WTC11 (cell line): ENCODE measurements at places on chromosomes 5 and 9. TPM values are rescaled to one million over a fixed set of nuclear protein-coding genes. Genes with fewer than 3 reads are reported as not detected.
A peak's percentile ranks its signal among the peaks of the same experiment; 100 is the strongest.

DNA sequence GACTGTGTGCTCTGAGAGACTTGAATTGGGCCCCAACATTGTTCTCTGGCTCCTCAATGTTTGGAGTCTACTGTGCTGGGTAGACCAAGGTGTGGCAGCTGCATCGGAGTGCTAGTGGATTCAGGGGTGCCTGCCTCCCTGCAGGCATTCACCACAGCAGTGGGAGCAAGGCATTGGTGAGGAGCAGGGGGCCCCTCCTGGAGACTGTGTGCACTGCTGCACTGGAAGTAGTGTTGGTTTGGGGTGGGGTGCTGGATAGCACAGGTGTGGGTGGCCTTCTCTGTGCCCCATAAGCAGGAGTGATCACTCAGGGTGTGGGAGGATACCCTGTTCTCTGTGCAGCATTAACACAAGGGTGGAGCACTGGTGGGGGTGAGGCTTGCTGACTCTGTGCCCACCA is 39.2 kb downstream of the INSL6 start:
- H3K4me1 ChIP-seq = no peaks in the 10 kb centered on the region
- no peaks in the 10 kb centered on the region; the same call in 1 of the 2 replicates for H3K27me3 ChIP-seq
- H3K4me3 ChIP-seq = no peak overlapping the region
- DNase-seq = no peak
- no peak overlapping the region for H3K27ac ChIP-seq
- H3K36me3 ChIP-seq = peaks cover 6% of the 10 kb centered on the region

Gene HAUS6
- 37.9 to 43.3 TPM (median 39.8 TPM) in 3 replicates for total RNA-seq

Gene STXBP1
- total RNA-seq = 37.1 to 45.6 TPM (median 40.3 TPM) in 3 replicates

DNA sequence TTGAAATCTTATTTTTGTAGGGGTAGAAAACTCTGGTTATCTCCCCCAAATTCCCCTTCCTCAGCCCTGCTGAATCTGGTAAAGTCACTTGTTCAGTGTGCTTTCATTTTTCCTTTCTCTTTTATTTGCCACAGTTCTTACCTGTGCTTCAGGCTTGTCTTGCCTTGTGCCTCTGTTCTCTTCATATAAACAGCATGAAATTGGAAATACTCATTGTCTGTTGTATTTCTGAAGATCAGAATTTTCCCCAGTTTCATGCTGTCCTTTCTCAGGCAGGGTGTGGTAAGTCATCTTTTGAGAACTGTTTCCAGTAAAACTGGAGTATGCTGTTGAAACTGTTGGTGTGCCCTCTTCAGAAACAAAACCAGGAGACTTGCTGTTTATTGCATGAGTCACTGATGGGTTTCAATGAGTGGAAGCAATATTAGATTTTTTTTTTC is 7.0 kb downstream of the PAM start:
- H3K27me3 ChIP-seq = no peaks in the 10 kb centered on the region
- H3K27ac ChIP-seq = peak overlapping the region; percentile 67
- H3K4me3 ChIP-seq = no peak overlapping the region
- peaks cover 51% of the 10 kb centered on the region for H3K4me1 ChIP-seq

DNA sequence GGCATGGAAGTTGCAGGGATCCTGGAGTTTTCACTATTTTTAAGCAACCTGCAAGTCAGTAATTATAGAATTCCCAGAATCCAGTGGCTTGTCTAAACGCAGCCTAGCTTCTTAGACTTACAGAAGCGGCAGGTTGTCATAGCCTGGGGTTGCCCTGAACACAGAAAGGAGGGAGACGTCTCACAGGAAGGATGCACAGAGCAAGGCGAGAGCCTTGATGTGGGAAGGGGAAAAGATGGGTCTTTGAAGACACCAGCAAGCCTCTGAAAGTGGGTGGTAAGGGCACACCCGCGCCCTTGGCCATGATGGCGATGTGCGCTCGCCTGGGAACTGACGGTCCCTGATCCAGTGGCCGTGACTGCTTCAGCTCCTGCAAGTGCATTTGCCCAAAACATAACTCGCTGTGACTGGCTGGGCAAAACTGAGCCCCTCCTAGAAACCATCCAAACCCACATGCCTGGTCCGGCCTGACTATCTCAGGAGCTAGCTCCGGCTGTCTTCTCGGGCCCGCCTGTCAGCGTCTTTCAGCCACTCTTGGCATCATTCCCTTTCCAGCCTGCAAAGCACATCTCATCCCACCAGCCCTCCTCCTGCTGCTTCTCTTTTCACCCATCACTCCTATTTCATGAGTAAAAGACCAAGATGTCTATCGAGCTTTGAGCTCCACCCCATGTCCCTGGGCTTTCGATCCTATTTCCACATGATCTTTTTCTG is 17.1 kb downstream of the FBP1 start:
- no peaks in the 10 kb centered on the region for H3K27me3 ChIP-seq
- H3K4me3 ChIP-seq = no peak overlapping the region
- peaks cover 3% of the 10 kb centered on the region; the same call in 1 of the 2 replicates for H3K4me1 ChIP-seq
- H3K36me3 ChIP-seq = no peaks in the 10 kb centered on the region

- H3K36me3 ChIP-seq = no peaks in the 10 kb centered on the region
- no peaks in the 10 kb centered on the region; the same call in 1 of the 2 replicates for H3K27me3 ChIP-seq
- no peak for DNase-seq
- no peak overlapping the region for H3K27ac ChIP-seq
- no peak overlapping the region for H3K4me3 ChIP-seq
Observed at GRCh38 chr9:98342098-98342819, 86.8 kb upstream of the TBC1D2 start.
